Stimulated activated CD8-positive, alpha-beta memory T cell treated with anti-CD3 and anti-CD28 coated beads, Interleukin-12 subunit alpha, Interleukin-12 subunit beta, amount 100 ng/mL, for 4 hours (primary cell): ENCODE measurements at places on chromosomes 7 and 10.

- no peak for DNase-seq
Observed at GRCh38 chr7:72325561-72325960, 86.6 kb downstream of the CALN1 start.

- no peak for DNase-seq
Observed at GRCh38 chr7:128962899-128963298, 25.2 kb downstream of the IRF5 start.

DNA sequence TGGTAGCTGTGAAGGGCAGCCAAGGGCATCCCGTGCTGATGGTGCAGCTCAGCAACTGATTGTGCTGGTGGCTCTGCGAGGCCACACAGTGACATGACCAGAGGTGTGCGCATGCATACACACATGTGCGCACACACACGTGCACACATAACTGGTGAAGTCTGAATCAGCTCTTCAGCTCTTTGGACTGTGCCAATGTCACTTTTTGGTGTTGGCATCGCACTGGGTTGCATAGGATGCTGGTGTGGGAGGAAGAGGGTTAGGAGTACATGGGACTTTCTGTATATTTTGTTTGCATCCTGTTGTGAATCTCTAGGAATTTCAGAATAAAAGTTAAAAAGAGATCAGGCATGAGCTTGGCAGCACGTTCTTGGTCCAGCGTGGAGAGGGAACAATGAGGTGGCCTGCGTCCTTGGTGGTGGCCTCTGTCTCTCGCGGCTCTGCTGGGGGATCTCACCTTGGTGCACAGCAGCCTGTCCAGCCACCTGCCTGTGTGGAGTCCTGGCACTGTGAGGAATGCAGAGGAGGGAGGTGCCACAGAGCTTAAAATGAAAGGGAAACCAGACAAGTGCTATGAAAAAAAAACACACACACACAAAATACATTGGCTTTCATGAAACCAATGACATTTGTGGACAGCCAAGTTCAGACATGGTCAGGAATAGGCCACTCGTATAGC, 124.0 kb downstream of the TRRAP start:
- DNase-seq: no peak

DNA sequence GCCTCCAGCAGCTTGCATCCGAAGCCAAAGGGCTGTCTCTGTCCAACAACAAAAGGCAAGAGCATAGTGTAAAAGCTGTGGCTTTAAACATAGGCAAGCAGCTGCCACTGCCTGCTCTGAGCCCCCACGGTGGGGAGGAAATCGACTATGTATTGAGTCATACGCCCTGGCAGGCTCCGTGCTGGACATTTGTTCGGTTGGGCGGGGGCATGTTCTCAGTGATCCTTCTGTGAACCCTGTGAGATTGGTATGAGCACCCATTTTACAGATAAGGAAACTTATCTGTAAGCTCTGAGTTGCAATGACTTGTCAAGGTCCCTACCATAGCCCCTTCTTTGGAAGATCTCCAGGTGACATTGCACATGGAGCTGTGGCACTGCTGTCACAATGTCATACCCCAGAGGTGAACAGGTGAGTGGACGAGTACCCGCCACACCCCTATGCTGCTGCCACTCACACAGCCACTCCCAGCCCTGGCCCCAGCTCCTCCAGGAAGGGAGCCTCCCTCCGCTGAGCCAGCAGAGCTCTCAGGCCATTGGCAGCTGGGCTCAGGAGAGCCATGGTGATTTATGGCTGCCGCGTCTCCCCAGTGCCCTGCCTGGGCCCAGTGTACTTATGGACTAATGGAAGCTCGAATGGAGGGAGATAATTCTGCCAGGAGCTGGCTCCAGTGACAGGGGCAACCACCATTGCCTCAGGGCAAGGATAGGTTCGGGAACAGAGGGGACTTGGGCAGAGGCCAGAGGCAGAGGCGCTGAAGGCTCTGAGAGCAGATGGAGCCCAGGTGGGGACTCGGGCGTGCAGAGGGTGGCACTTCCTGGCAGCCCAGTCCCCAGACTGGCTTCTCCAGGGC, 43.7 kb downstream of the UNC5B start:
- no peak for DNase-seq

DNA sequence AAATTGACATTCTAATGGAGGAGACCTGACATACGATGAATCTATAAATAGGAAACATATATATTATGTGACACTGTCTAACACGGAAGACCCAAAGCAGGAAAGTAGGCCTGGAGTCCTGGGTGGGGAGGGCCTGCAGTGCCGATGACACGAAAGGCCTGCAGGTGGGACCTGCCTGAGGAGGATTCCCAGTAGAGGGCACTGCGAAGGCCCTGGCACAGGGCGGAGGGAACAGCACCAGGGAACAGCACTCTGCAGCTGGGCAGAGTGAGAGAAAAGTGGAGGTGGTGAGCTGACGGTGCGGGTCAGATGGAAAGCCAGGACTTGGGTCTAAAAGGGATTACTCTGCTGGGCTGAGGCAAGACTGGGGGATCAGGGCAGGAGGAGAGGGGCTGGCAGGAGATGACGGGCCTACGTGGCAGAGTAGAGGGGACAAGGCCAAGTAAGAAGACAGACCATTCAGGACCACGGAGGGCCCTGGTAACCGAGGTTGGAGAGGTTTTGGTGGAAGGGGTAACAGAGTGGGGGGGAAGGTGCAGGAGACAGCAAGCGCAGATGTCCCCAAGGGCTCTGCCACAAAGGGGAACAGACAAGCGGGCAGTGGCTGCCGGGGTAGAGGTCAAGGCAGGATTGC, 8.1 kb downstream of the ZNF746 start:
- no peak for DNase-seq

- DNase-seq: no peak
Observed at GRCh38 chr10:130466271-130466997, 330.2 kb downstream of the GLRX3 start.

- DNase-seq: no peak
Observed at GRCh38 chr7:54632696-54633095, 90.5 kb downstream of the VSTM2A start.

GRCh38 chr7:73520673-73521635, 1.1 kb downstream of the BAZ1B start:
- DNase-seq: no peak

DNA sequence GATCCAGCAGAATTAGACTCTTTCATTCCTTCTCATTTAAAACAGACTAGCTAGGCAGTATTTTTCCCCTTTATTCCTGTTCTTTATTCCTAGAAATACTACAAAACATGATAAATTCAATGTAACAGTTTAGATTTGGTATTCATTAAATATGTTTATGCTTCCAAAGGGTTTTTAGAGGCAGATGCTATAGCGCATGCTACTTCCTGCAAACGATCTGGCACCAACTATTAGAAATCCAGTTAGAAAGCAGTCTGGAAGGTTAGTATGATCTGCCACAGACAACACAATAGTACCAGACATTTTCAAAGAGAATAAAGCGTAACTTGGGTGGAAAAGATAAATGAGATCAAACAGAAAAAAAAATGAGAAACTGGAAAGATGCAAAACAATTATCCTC, 63.5 kb upstream of the PTN start:
- no peak for DNase-seq

DNA sequence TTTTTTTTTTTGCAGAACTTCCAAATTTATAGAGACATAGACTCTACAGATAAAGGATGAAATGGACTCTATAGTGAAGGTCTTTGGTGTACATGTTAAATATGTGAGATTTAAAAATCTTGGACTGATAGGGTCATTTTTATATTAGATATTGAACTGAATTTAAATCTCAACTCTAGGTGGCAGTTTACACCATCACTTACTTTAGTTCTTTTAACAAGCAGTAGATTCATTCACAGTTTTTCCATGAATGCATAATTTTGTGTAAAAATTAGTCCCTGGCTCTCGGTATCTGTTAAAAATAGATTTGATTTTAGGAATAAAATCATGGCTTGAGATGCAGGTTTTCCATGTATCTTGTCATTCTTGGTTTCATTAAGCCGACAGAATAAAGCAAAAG, 31.1 kb upstream of the SNX13 start:
- DNase-seq: no peak

- no peak for DNase-seq
Observed at GRCh38 chr7:129559564-129559963, 52.0 kb upstream of the NRF1 start.

- no peak for DNase-seq
Observed at GRCh38 chr7:112515989-112516388, 35.2 kb downstream of the LSMEM1 start.

DNA sequence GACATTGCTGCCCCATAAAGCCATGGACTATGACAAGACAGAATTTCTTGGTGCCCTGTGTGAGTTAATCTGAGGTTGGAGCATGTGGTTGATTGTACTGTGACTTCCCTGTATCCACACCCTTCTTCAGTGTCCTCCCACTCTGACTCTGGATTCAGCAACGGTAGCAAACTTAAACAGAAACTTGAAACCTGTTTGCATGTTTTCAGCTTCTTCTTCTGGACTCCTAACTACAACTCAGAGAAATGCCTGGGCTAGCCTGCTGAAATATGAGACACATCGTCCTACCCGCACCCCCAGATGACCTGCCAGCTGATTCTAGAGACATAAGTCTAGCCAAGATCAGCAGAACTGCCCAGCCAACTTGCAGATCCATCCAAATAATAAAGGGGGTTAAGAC, 78.4 kb downstream of the IPMK start:
- DNase-seq: no peak

GRCh38 chr10:109664554-109664953, 258.8 kb downstream of the XPNPEP1 start:
- no peak for DNase-seq

DNA sequence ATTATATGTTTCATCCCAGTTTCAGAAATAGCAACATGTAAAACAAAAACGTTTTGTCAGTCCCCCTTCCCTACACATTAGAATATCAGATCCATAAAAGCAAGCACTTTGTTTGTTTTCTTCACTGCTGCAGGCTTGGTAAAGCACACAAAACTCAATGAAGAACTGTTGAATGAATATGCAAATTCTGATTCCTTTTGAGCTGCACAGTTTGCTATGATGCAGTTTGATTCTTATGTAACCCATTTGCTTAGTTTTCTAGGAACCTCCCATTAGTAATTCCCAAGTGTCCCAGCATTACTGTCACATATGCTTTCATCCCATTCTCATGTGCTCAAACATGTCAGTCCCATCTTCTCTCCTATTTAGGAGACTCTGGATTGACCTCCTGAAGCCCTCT, 26.1 kb upstream of the CHCHD3 start:
- DNase-seq: no peak

DNA sequence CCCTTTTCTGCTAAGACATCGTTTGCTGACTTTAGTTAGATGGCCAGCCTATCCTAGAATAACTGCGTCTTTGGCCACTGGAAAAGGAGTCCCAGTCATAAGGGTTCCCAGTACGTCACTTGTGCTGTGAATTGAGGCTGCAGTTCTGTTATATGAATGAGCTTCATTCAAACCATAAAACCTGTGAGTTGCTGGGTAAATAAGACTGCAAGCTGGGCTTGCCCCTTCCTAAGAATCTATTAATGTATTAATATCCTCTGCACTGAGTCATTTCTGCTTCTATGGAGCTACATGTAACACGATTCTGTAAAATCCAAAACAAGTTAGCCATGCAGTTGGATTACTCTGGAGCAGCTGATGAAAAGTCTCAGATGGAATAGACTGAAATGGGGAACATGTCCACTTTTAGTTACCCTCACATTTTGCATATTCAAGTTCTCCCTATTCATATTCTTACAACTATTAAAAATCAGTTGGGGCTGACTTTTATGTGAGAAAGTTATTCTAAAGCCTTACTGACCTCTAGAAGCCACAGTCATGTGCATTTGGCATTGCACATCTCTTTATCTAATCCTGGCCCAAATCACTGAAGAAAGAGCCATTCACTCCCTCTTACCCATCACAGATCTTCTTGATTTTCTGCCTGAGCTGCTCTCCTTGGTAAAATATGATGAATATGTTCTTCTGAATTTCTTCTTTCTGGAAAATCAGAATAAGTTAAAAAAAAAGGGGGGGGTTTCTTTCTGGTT, 41.8 kb upstream of the TMEM213 start:
- DNase-seq: no peak

DNA sequence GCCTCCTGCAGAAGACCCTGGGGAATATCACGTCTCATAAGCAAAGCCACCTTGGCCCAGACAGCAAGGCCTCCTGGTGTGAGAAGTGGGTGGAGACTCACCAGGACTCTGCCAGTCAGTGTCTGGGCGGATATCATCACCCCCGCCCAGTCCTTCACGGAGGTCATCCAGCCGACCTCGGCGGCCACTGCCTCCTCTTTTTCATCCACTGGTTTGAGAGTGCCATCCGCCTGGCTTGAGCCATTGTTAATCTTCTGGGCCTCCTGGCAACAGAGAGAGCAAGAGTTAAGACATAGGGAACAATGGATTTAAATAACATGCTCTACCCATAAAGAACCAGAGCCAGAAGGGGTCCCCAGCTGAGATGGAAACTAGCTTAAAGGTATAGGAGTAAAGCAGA, 233.8 kb downstream of the KCNMA1 start:
- DNase-seq: no peak

DNA sequence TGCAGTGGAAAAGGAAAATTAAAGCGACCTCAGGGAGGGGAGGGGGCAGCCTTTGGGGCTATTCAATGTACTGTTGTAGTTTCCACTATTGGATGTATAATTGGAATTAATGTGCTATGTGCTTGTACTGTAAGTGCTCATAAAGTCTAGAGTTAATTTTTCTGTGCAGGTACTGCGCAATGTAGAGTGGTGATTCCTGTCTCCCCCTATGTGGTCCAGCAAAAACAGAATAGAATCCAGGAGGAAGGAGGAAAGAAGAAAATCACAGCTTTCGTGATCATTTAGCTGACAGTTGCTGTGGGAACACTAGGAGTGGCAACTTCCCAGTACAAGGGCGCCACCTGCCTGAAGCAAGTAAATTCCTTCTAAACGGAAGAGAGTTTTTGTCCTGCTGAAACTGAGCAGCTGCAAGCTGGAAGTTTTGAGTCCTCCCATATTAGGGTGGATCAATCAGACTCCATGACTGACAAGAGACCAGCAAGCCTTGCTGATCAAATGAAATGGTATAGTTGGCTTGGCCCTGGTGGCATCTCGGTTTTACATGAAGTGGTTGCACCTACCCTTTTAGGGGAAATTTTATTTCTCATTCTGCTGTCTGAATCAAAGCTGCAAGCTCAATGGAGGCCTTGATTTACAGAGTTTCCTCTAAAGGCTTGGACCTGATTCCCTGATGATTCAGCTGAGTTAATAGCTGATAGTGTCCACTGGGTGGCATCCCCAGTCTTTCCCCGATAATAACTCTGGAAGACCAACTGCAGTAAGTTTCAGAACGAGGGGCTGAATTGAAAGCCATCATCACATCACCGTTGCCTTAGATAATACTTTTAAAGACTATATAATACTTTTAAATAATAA, 299.8 kb downstream of the HGF start:
- DNase-seq: no peak

GRCh38 chr10:16777473-16778370, 39.5 kb downstream of the RSU1 start:
- DNase-seq: no peak

DNA sequence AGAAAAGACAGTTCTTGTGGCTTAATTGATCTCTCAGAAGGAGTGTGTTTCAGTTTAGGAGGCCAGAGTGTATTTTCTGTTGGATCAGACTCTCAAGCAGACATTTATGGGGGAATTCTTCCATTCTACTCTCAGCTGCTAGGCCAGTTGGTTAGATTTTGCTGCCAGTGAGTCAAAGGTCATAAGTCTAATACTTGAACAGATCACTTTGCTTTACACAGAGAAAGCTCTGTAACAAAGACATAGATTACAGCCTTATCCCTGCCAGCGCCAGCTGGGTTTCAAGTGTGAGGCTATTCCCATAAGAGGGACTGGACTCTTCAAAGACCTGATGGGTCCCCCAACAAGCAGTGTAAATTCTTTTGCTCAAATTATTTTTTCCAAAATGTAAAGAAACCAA, 145.6 kb upstream of the SEMA3C start:
- no peak for DNase-seq
